Skeletal muscle cell (primary cell): ENCODE measurements at places on chromosomes 1 and 21.

- DNase-seq, result no peak
Measured at GRCh38 chr1:63937461-63938022, 163.7 kb downstream of the ROR1 start.

GRCh38 chr1:36851595-36851994, 182.7 kb downstream of the GRIK3 start:
- no peak for DNase-seq

- peak; percentile 82 for DNase-seq
Measured at GRCh38 chr21:33434770-33435360, 31.7 kb downstream of the IFNGR2 start.

DNA sequence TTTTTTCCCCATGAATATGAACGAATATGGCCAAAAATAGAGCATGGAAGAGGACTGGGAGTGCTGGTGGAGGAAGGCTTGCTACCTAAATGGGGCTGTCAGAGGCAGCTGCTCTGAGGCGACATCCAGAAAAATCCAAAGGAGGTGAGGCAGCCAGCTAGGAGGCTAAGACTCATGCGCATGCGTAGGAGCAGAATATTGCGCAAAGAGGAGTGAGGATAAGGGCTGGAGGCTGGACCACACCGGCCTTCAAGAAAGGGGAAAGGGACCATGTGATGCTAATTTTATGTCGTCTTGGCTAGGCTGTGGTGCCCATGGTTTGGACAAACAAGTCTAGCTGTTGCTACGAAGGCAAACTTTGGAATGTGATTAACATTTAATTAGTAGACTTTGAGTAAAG, 30.5 kb downstream of the HEYL start:
- DNase-seq, result no peak

DNA sequence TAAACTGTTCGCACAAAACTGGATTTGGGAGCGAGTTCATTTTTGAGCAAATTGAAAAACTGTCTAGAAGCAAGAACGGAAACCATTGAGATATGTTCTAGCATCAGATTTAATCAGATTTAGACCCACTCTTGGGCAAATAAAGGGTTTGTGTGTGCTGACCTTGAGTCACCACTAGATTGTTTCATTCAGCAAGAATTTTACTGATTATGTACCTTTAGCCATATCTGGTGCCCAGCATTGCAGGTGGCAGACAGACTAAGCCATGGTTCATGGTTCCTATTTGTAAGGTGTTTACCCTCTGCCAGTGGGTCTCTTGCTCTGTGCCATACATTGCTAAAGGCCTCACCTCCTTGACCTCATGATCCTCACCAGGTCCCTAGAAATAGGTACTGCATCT, 1.4 kb downstream of the NUDC start:
- no peak for DNase-seq

DNA sequence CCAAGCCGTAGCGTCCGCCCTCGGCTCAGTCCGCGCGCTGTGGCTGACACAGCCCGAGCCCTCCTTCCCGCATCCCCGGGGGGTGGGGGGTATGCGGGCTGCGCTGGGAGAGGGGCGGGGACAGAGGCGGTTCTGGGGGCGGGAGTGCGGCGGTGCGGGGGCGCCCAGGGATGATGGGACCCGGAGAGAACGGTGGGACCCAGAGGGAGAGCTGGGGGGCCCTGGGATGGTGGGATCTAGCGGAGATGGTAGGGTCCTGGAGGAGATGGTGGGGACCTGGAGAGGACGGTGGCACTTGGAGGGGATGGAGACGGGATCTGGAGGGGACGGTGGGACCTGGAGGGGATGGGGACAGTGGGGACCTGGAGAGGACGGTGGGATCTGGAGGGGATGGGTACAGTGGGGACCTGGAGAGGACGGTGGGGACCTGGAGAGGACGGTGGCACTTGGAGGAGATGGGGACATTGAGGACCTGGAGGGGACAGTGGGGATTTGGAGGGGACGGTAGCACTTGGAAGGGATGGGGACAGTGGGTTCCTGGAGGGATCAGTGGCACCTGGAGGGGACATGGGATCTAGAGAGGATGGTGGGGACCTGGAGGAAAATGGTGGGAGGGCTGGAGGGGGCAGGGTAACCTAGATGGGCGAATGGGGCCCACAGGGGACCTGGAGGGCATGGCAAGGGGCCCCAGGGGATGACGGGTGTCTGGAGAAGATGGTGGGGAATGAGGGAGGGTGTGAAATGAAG, 477 bp downstream of the SNAP47 start:
- no peak for DNase-seq

GRCh38 chr1:37152491-37152890, 118.2 kb upstream of the GRIK3 start:
- no peak for DNase-seq
